ENCODE measurements at places on chromosomes 13 and 19. TPM values are rescaled to one million over a fixed set of nuclear protein-coding genes. Genes with fewer than 3 reads are reported as not detected.

GRCh38 chr19:15469513-15470297 is 5.4 kb upstream of the RASAL3 start:
- peak overlapping the region; percentile 35 for H3K4me3 ChIP-seq
- peaks cover 13% of the 10 kb centered on the region for H3K4me1 ChIP-seq
- no peaks in the 10 kb centered on the region for H3K27me3 ChIP-seq
- H3K27ac ChIP-seq = no peak overlapping the region
- no peaks in the 10 kb centered on the region for H3K36me3 ChIP-seq

- no peaks in the 10 kb centered on the region for H3K4me1 ChIP-seq
- H3K27me3 ChIP-seq = no peaks in the 10 kb centered on the region
- H3K4me3 ChIP-seq = no peak overlapping the region
- H3K36me3 ChIP-seq = no peaks in the 10 kb centered on the region
- DNase-seq = no peak
Measured at GRCh38 chr13:39816936-39817335, 161.5 kb downstream of the COG6 start.

- H3K4me1 ChIP-seq = no peaks in the 10 kb centered on the region
- DNase-seq = no peak
- H3K36me3 ChIP-seq = no peaks in the 10 kb centered on the region
- H3K4me3 ChIP-seq = no peak overlapping the region
- no peak overlapping the region for H3K27ac ChIP-seq
Measured at GRCh38 chr13:46150134-46150693, 31.8 kb downstream of the LCP1 start.

RFX2 gene
- 12.0 TPM for total RNA-seq

Data from vagina (tissue), 2 donors.